IMR-90 (cell line): ENCODE measurements at places on chromosomes 16 and 17. TPM values are rescaled to one million over a fixed set of nuclear protein-coding genes. Genes with fewer than 3 reads are reported as not detected.

Gene ZNF200
- total RNA-seq = 7.5 and 8.3 TPM in 2 replicates

Gene PRKCA
- total RNA-seq = 31.0 and 36.9 TPM in 2 replicates

Gene PRAC2
- not detected in 2 replicates for total RNA-seq

Gene RND2
- total RNA-seq = 1.1 TPM in 2 replicates

Gene FLCN
- total RNA-seq = 16.8 and 18.3 TPM in 2 replicates

Gene TMC8
- not detected in 2 replicates for total RNA-seq

Gene CCL17
- not detected in 2 replicates for total RNA-seq

Gene CRYBA1
- not detected in 2 replicates for total RNA-seq

Gene LITAFD
- total RNA-seq = not detected in 2 replicates

Gene TAOK1
- 69.7 and 91.8 TPM in 2 replicates for total RNA-seq

Gene ENPP7
- not detected in 2 replicates for total RNA-seq

GRCh38 chr16:49463529-49463928 lies 89.9 kb downstream of the C16orf78 start:
- DNase-seq = no peak

DNA sequence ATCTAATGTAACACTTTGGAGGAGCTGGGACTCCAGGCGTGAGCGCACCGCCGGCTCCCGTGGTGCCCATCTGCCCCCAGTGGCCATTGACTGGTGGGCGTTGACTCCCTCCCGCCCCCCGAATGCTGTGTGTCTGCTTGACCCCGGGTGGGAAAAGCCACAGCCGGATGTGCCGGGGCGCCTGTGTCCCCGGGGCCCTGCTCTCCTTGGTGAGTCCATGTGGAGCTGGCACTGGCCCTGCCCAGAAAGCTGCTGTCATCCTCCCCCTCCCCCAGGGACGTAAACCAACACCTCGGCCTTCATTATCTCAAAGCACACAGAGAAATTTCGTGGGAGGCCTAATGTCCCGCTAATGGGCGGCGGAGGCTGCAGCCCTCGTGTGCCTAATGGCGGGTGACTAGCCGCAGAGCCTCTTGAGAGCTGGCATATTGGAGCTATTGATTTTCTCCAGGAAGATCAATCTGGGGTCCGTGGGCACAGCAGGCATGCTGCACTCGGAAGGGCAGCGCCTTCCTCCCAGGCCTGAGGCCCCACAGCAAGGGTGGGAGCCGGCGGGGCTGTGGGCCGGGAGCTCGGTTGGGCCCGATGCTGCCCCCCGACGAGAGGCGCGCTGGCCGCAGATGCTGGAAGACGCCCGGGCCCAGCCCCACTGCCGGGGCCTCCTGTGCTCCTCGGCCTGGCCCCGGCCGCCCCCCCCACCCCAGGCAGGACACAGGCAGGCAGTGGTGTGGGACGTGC lies 4.0 kb upstream of the PERCC1 start:
- DNase-seq = no peak

GRCh38 chr16:55329791-55330428 lies 5.9 kb downstream of the IRX6 start:
- no peak for DNase-seq

DNA sequence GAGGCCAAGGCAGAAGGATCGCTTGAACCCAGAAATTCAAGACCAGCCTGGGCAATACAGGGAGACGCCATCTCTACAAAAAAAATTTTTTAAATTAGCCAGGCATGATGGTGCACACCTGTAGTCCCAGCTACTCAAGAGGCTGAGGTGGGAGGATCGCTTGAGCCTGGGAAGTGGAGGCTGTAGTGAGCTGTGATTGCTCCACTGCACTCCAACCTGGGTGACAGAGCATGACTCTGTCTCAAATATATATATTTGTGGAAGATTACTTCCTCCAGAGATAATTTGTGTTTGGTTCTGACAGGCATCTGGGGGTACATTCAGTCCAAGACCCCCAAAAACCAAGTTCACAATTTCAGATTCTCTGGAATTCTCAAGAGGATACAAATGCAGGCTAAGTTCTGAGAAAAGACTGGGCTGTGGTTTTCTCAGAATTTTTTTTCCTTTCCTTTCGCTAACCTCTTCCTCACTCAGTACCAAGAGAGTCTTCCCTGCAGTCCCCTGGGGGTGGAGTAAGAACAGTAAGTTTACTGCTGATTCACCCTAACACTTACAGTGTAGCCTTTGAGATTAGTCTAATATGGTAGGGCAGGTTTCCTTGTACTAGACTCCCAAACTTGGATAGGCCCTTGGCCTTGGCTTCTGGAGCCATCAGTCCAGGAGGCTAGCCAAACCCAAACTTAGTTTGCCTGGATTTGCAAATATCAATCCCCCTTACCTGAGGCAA lies 15.1 kb downstream of the GSDMB start:
- no peak for DNase-seq

GRCh38 chr16:50448522-50448921 lies 79.7 kb upstream of the BRD7 start:
- DNase-seq = no peak

- no peak for DNase-seq
Observed at GRCh38 chr17:2440930-2441329, 40.1 kb upstream of the MNT start.

DNA sequence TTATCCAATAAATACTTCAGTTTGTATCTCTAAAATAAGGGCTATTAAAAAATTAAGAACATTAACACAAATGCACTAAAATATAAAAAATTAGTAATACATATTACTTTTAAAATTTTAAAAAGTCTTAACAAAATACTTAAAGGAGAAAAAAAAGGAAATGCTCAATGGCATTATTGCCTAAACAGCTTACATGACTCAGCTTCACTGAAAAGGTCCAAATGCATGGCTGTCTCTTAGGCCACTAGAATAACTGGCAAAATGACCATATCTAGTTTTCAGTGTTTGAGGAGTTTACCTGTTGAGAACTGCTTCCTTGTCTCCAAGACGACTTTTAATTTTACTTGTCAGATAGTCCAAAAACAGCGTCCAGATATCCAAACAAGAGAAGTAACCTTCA lies 66.0 kb downstream of the XPO6 start:
- no peak for DNase-seq

- peak; percentile 81 for DNase-seq
Observed at GRCh38 chr16:1297018-1297696, 12.3 kb upstream of the UBE2I start.

DNA sequence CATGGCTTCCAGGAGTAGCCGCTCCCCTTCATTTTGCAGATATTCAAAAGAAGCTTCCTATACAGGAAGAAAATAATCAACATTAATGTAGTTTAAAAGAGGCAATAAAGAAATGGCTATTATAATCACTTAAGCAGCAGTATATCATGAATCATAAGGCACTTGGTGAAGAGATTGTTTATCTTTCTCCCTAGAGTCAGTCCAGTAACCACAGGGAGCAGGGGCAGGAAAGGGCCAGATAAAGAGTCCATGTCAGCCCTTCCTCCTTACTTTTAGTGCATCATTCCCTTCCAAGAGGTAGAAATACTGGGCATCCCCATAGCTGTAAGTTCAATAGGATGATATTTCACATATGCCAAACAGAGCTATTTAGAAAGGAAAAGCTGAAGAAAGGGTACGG lies 184.6 kb upstream of the C17orf78 start:
- peak; percentile 75 for DNase-seq

- DNase-seq = no peak
Observed at GRCh38 chr16:75341564-75342307, 90.3 kb upstream of the BCAR1 start.

- peak; percentile 17 for DNase-seq
Observed at GRCh38 chr17:67027031-67027628, 17.2 kb upstream of the CACNG1 start.

DNA sequence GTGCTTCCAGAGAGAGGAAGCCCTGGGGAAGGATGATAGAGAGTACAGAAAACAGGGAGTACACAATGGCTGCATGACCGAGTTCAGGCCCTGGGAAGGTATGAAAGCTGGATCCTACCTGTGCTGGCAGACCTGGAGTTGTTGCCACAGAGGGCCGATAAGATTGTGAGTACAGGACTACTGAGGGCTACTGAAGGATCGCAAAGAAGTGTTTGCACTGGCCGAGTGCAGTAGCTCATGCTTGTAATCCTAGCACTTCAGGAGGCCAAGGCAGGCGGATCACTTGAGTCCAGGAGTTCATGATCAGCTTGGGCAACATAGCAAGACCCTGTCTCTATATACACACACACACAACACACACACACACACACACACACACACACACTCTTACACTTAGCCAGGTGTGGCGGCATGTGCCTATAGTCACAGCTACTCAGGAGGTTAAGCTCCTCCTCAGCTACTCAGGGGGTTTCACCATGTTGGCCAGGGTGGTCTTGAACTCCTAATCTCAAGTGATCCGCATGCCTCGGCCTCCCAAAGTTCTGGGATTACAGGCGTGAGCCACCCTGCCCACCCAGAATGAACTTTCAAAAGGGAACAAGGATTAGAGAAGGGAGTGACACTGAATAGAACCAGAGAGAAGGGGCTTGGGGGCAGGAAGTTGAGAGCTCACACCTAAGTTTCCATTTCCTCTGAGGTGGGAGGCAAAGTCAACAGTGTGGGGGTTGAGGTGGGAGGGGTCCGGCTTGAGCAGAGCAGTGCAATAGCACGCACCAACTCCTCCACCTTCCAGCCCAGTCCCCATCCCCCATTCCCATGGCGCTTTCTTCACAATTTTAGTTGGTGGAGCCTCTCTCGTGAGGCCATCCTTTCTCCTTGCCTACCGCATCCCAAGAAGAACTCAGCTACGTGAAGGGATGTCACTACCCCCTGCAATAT lies 7.5 kb downstream of the SCIMP start:
- DNase-seq = no peak

DNA sequence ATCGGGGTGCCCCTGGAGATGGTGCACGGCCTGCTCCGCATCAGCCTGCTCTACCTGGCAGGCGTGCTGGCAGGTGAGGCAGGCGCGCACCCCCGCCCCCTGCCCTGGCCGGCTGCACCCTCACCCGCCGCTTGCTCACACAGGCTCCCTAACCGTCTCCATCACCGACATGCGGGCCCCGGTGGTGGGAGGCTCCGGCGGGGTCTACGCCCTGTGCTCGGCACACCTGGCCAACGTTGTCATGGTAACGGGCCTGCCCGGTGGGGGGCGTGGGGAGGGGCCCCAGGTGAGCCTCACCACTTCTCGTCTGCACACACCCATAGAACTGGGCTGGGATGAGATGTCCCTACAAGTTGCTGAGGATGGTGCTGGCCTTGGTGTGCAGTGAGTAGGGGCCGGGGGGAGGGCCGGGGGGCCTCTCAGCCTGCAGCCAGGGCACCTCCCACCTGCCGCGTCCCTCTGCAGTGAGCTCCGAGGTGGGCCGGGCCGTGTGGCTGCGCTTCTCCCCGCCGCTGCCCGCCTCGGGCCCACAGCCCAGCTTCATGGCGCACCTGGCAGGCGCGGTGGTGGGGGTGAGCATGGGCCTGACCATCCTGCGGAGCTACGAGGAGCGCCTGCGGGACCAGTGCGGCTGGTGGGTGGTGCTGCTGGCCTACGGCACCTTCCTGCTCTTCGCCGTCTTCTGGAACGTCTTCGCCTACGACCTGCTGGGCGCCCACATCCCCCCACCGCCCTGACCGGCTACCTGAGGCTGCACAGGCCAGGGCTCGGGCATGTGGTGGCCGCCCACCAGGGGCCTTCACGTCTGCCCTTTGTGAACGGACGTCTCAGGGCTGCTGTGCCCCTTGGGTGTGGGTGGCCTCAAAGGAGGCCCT lies 2.1 kb downstream of the RHBDL1 start:
- no peak for DNase-seq

DNA sequence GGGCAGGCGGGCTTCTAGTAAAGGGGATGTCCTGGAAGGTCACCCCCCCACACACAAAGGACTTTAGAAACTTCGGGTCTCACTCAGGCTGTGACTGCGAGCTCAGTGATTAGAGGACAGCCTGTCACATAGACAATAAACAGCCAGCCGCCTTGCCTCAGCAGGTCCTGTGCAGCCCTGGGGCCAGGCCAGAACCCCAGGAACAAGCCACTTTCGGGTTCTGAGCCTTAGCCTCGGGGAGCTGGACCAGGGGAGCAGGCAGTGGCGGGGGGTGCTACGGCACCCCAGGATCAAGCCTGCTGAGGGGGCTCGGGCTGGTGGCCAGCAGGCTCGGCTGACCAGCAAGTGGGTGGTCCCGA lies 1.1 kb downstream of the GAS7 start:
- no peak for DNase-seq

DNA sequence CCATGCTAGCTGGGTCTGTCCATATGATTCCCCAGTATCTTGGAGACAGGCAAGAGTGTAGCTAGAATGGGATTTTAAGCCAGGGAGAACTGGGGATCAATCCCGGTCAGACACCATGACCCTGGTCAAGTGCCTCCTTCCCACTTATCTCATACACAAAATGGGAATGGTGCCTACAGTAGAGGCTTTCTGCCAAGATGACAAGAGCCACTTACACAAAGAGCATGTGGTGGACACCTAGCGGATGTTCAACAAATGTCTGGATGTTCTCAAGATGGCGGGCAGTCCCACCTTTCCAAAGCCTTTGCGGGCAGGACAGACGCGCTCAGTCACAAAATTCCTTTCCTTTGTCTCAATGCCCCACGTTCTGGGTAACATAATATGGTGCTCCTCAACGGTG lies 57.3 kb downstream of the MAF start:
- DNase-seq = no peak

DNA sequence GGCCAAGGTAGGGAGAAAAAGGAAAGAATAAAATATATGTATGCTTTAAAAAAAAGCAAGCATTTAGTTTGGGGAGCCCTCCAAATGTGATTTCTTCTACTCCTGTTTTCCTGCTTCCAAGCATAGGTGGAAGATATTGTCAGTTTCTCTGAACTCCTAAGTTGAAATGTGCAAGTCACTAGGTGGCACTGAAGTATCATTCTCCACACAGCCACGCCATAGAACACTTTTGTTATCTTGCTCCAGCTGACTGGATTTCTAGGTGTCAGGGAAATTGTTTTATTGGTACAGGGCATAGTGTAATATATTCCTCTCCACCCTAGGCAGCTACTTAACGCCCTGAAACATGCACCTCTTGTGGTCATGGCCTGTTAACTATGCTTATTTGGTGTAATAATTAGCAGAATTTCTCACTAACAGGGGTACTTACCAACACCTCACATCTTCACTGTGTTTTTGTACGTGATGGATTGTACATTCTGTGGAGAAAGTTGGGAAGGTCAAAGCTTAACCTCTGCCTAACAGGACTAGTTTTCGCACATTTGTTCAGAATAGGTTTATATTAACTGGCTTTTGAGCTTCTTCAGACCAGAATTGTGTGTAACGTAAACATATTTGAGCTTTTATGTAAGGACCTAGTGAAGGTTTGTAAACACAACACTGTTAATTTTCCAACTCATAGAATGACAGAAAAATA lies 69.3 kb downstream of the FTO start:
- peak; percentile 79 for DNase-seq

DNA sequence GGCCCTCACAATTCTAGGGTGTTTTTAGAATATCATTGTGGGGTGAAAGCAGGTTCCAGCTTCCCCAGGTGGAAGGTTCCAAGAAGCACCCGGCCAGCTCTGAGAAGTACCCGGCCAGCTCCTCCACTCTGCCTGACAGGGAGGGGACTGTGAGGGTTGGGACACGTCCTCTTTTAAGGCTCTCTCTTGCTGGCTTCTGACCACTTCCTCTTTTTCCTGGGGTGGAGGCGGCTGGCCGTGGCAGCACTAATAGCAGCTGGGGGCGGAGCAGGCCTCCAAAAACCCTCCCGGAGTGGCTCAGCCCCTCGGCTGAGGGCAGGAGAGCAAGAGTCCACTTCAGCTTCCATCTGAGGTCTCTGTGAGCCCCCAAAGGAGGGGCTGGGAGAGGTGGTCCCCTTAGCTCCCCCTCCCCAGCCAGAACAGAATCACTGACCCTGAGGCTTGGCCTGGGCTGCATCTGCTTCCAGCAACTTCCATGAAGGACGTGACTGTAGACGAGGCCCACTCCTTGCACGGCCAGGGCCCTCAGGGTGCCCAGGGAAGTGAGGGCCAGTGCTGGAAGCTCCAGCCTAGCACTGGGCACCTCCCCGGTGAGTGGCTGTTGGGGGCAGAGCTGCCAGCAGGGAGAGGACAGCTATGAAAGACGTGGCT lies 26.7 kb upstream of the PLCG2 start:
- DNase-seq = no peak

- DNase-seq = no peak
Observed at GRCh38 chr16:23667355-23667659, 11.4 kb upstream of the PLK1 start.
